Activated CD4-positive, alpha-beta T cell treated with anti-CD3 and anti-CD28 coated beads, Interleukin-2, amount 10 ng/mL, durations not matched to agents 24 days and 14 days (primary cell): ENCODE measurements at places on chromosomes 16 and 17. TPM values are rescaled to one million over a fixed set of nuclear protein-coding genes. Genes with fewer than 3 reads are reported as not detected.

CSH1 gene
- not detected in 2 replicates for total RNA-seq

TBC1D3G gene
- not detected in 2 replicates for total RNA-seq

WIPI1 gene
- total RNA-seq = 9.1 and 9.5 TPM in 2 replicates

CPSF4L gene
- not detected in 2 replicates for total RNA-seq

RPL27 gene
- 1,178 and 1,206 TPM in 2 replicates for total RNA-seq

- no peak for DNase-seq
Observed at GRCh38 chr17:50452630-50453300, 15.9 kb downstream of the CHAD start.

- DNase-seq = no peak
Observed at GRCh38 chr16:87107201-87107600, 210.0 kb downstream of the C16orf95 start.

- DNase-seq = no peak
Observed at GRCh38 chr16:86354641-86355513, 155.4 kb upstream of the FOXF1 start.

GRCh38 chr16:65548470-65548869 lies 426.6 kb upstream of the CDH11 start:
- DNase-seq = no peak

DNA sequence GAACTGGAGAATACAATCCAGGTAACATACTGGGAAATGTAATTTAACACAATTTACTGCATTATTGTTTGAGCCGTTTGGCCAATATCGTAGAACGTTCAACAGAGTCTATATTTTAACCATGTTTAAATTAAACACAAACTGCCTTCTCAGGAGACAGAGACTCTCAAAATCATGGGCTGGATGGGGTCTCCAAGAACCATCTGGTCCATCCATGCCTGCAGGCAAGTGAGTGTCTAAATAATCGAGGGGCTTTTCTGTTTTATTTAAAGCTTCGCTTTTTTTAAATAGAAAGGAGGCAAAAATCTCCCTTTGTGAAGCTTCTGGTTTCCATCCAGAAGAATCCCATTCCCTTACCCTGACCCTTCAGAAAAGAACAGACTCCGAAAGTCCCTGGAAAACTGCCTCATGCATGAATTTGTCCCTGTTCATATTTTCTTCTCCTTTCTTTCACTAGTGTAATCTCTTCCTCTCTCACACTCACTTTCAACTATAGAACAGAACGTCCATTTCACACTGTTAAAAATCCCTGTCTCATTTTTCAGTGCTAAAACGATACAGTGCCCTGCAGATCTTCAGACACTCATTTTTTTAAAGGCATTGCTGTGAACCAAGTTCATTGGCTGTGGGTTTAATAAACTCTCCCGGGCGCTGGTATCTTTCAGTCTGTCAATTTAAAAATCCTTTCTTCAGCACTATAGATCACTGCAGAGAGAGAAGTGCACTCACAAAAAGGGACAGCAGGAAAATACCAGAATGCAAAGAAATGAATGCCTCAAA lies 111.4 kb upstream of the TOM1L1 start:
- no peak for DNase-seq

DNA sequence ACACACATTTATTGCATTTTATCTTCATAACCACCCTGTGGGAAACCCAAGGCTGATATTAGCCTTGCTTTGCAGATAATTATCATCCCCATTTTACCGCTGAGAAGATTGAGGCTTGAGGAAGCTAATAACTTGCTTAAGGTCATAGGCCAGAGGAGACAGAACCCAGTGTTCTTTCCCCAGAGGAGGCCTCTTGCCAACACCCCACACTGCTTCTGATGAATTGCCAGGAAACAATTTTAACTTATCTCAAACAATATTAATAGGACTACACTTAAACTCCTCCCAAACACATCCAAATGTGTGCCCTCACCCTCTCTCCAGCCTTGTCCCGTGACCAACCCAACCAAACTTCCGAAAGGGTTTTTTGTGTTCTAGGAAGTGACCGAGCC lies 2.1 kb upstream of the SPG7 start:
- no peak for DNase-seq

GRCh38 chr16:29699324-29700219 lies 20.6 kb downstream of the QPRT start:
- DNase-seq = no peak

DNA sequence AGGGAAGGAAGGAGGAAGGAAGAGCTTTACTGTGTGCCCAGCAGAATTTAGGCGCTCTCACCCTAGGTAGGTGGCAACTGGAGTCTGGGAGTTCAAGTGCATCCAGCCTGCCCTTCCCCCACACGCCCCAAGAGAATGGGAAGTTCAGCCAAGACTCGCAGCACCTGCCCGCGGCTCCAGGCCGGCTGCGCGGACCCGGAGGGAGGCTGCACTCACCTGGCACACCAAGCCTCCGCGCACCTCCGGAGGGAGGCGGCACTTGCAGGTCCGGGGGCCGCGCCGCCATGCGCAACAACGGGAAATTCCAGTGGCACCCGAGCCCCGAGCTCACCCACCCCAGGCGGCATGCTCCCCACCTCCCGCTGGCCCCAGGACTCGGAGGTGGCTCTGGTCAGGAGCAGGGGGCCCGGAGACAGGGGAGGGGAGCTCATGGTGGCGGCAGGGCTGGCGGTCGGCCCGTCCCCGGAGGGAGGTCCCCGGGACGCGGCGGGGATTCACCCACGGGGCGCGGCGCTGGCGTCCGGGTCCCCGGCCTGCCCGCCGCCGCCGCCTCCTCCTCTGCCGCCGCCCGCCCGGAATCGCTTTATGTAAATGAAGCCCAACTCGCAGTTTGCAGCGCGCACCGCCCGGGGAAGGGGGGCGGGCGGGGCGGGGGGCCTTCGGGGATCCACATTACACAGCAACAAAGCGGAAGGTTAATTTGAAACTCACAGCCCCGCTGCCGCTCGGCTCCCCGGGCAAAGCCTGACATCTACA lies at the start of gene ZFHX3:
Gene ZFHX3 (minus strand): TSS at position 593 of the 756 bp plus-strand sequence. CDS start 87,983 bp downstream, outside the sequence.
- peak; percentile 79 for DNase-seq

- no peak for DNase-seq
Observed at GRCh38 chr17:72311004-72311403, 190.2 kb downstream of the SOX9 start.
